Activated T-helper 1 cell treated with anti-CD3 and anti-CD28 coated beads, Interleukin-12 subunit alpha, Interleukin-12 subunit beta, Interleukin-2, Interleukin-4 antibody, amounts not matched to agents 30 ng/mL and 10 ng/mL and 1 ng/mL, durations not matched to agents 14 hours and 24 hours and 36 hours (primary cell): ENCODE measurements at places on chromosomes 7 and 10. TPM values are rescaled to one million over a fixed set of nuclear protein-coding genes. Genes with fewer than 3 reads are reported as not detected.

HECW1 gene
- total RNA-seq, result not detected in 2 replicates

RSPH10B gene
- total RNA-seq, result 0.81 and 1.1 TPM in 2 replicates

OPN1SW gene
- not detected in 2 replicates for total RNA-seq

CALCR gene
- not detected in 2 replicates for total RNA-seq

- no peak for DNase-seq
Observed at GRCh38 chr10:124478515-124478914, 16.9 kb downstream of the LHPP start.

DNA sequence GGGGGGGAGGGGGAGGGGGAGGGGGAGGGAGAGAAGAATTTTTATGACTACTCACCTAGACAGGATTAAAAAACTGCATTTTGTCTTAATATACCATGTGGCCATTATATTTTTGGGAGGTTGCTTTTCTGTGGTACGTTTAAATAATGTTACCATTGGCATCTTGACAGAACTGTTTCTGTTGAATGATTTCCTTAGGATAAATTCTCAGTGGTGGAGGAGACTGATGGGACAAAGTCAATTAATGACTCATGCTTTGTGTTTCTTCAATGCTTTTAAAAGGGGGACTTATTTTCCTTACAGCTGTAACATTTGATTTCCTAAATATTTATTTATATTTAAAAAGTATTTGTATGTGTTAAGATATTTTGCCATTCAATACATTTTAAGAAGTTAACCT, 13.7 kb downstream of the AGR2 start:
- DNase-seq, result no peak

DNA sequence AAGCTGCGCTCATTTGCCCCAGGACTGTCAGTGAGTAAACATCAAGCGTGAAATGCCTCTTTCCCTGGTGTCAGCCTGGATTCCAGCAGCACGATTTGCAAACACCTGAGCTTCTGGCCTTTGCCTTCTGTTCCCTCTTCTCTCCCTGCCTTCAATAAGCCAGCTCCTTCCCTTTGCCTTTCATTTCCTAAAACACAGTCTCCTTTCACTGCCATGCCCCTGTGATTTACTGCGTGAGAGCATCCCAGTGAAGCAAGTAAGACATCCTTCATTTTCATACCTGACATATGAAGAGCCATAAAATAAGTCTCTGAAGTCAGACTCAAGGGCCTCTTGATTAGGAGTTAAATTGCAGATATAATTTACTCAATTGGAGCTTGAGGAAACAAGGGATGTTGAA, 681.8 kb downstream of the TYW1 start:
- no peak for DNase-seq

- DNase-seq, result no peak
Observed at GRCh38 chr10:73601486-73601921, 10.4 kb upstream of the USP54 start.

- DNase-seq, result no peak
Observed at GRCh38 chr10:79449181-79450146, 4.0 kb upstream of the ZCCHC24 start.

GRCh38 chr10:129764901-129765663, 199.0 kb downstream of the EBF3 start:
- DNase-seq, result no peak
